Activated CD4-positive, alpha-beta T cell treated with anti-CD3 and anti-CD28 coated beads for 1 hour (primary cell): ENCODE measurements at places on chromosomes 7 and 10.

GRCh38 chr7:30975256-30975899 lies 11.6 kb downstream of the GHRHR start:
- DNase-seq = no peak

DNA sequence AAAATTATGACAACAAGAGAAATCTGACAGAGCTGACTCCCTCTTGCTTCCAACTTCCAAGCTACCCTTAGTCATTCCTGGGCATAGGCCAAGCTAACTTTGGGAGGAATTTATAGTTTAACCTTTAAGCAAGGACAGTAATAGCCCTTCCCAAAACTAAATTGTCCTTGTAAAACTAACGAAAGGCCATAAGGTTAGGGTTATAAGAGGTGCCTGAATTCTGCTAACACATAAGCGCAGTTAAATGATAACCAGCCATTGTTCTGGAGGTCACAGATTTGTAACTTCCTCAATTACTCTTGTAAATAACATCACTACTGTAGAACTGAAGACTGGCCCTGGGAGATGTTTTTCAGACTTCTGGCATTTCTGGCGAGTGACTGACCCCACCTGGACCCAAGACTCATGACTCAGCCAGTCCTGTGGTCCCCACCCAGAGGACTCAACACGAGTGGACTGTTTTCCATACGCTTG lies 481.2 kb downstream of the KCNMA1 start:
- no peak for DNase-seq

- DNase-seq = no peak
Observed at GRCh38 chr10:43594944-43595589, 11.2 kb upstream of the ZNF485 start.

DNA sequence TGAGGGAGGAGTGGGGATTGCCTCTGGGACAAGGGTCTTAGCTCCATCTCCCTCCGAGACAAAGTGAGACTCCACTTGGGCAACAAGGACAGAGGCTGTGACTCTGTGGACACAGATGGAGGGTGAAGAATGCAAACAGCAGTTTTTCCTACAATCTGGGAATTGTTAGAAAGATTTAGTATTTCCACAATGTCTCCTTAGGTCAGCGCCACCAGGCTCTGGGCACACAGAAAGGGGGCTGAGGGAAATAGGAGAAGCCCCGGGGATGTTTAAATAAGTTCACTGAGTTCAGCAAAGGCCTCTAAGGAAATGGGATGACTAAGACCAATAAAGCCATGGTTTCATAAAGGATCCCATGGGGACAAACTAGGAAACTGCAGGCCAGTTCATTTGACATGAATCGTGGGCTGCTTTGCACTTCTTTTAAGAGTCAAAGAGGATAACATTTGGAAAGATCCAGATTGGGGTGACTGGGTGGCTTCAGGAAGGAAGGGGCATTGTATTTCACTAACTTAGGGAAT lies 219.8 kb upstream of the GLI3 start:
- DNase-seq = no peak

GRCh38 chr10:43408331-43408709 lies 666 bp downstream of the HNRNPF start:
- DNase-seq = no peak

DNA sequence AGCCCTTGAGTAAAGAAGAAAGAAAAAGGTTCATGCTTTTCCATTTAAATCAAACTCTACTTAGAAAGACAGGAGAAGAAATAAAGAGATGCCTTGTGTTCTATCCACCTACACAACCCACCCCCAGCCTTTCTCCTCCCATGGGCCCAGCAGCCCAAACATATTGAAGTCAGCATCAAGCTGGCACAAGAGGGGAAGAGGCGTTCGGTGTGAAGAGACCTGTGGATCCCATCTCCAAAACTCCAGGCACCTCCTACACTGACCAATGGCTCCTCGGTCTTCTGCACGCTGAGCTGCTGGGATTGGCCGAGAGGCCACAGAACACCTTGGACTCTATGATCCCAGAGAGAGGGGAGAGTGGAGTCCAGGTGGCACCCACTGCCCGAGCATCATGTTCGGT lies 66.0 kb upstream of the CELF2 start:
- DNase-seq = no peak

DNA sequence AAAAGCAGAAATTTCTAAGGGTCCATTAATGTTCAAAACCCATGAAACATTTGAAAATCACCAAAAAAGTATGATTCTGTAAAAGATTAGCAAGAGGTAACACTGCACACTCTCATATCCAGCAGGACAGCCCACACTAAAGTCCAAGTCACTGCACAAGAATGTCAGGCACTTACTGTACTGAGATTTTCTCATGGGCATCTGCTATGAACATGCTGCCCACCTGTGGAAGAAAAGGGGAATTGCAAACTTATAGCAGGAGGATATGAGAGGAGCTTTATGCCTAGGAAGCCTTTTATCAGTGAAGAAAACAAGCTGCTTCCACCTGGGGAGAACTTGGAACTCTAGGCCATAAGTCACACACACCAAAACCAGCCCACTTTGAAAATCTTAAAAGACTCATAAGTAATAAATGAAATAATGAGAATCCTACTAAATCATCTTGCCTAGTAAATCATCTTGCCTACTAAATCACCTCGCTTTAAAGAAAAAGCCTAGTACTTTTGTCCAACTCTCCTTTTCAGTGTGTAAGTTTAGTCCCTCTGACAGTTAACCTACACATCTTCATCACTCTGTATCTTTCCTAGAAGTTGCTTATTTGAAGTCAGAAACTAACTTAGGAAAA lies 46.1 kb downstream of the ARMH3 start:
- no peak for DNase-seq

- no peak for DNase-seq
Observed at GRCh38 chr10:27624941-27625340, 120.7 kb downstream of the MKX start.

DNA sequence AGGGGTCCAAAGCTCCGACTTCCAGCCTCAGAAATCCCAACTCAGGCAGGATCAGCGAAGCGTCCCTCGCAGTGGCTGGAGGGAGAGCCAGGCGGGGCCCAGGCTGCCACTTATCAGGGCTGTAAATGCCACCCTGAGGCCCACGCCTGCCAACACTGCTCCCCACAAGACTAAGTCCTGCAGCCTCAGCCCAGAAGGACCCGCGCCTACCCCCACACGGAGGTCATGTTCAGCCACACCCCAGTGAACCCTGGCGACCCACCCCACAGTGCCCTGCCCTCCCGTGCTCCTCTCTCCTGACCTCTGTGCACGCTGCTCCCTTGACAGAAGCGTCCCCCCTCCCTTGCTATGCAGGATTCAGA lies 3.2 kb downstream of the PSMG3 start:
- no peak for DNase-seq

- no peak for DNase-seq
Observed at GRCh38 chr10:130491693-130492050, 355.5 kb downstream of the GLRX3 start.

DNA sequence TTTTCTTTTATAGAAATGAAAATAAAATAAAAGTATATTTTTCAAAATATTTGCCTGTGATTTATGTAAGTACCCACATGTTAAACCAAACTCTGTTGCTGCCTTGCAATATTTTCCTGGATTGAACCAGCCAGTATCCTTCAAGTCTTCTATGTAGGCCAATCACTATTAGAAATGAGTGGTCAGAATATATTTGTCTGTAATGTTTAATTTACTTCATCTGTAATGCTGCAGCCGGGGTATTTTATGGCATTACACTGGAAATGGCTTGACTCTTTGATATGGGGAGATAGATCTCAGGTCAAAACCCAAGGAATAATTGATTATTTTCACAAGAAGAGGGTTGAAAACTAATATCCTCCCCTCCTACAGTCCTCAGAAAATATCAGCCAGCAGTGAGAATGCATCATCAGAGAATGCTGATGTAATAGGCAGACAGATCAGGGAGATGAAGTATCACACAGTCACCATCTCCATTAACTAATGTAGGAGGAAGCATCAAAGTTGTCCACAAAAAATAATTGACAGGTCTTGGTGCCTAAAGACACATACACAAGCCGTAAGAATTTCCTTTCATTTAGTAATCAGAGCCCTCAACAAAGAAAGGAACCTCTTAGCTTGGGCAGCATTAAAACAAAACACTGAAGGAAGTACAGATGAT lies 82.5 kb downstream of the VWDE start:
- DNase-seq = no peak

- no peak for DNase-seq
Observed at GRCh38 chr7:949021-949934, 5.2 kb downstream of the ADAP1 start.
